ENCODE measurements at places on chromosomes 3 and 15.

DNA sequence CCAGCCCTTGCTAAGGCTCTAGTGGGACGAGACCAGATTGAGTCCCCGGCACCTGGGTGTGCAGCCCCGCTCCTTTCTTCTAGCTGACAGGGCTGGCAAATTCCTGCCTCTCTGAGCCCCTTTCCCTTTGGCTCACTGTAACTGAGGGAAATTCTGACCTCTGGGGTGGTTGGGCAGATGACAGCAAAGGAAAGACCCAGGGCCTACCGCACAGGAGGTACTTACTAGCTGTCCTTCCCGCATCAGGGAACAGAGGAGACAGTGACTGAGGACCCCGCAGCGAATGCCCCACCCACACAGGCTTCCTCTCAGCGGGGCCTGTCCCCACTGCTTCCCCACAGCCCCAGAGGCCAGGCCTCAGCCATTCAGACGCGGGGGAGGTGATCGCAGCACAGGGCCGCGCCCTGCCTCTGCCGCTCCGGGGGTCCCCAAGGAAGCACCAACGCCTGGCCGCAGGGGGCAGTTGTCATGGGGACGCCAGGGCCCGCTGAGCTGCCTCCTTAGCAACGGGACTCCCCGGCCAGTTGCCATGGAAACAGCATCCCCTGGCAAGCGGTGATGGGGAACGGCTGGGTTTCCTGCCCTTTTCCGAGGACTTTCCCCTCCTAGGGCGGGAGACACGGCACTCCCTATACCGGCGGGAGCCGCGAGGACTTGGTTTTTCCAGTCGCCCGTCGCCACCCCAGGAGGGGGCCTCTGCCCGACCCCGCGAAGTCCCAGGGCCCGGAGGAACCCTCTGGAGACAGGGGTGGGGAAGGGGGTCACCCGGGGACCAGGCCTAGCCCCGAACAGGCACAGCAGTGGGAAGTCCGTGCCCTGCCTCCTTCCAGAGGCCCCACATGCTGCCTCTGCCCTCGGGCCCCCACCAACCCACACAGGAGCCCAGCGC is 50.1 kb downstream of the HCN4 start:
- no peak for DNase-seq

GRCh38 chr3:122510878-122511535 is 3.7 kb downstream of the KPNA1 start:
- no peak for DNase-seq

GRCh38 chr3:159928071-159928491 is 60.6 kb upstream of the IL12A start:
- DNase-seq: no peak

DNA sequence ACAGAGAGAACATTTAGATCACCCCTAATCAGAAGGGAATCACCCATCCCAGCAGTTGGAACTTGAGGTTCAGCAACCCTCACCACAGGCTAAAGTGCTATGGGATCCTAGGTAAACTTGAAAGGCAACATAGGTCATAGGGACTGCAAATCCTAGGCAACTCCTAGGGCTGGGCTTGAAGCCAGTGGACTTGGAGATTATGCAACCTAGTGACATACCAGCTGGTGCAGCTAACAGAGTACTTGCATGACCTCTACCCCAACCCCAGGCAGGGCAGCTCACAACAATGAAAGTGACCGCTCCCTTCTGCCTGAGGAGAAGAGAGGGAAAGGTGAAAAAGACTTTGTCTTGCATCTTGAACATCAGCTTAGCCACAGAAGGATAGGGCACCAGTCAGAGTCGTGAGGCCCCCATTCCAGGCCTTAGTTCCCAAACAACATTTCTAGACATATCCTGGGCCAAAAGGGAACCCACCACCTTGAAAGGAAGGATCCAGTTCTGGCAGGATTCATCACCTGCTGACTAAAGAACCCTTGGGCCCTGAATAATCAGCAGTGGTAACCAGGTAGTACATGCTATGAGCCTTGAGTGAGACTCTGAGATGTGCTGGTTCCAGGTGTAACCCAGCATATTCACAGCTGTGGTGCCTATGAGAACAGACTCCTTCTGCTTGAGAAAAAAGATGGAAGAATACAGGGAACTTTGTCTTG is 37.6 kb upstream of the FBN1 start:
- DNase-seq: peak; percentile 63

- DNase-seq: no peak
These were observed 5.2 kb downstream of the CD200 start for GRCh38 chr3:112338021-112338726.

DNA sequence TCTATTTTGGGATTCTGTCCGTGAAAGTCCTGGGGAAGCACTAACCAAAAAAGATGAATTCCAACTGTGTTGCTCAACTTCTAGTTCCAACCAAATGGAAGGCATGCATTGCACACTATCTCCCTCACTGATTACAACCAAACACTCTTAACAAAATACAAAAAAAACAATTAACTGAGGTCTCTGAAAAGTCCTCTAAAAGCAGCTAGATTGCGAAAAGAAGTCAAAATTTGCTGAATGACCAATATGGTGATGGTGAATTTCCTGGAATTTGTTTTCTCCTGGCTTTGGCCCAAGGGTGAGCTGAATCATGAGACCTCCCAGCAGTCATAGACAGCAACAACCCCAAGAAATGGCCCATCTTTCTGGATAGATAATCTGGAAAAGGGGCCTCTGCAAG is 28.3 kb downstream of the CYP19A1 start:
- peak; percentile 82 for DNase-seq

- DNase-seq: no peak
These were observed 224.1 kb downstream of the IGSF11 start for GRCh38 chr3:118810499-118811035.

- no peak for DNase-seq
These were observed 31.6 kb upstream of the PCSK6 start for GRCh38 chr15:101521069-101521468.
